ENCODE measurements at places on chromosomes 3 and 15. TPM values are rescaled to one million over a fixed set of nuclear protein-coding genes. Genes with fewer than 3 reads are reported as not detected.

DNA sequence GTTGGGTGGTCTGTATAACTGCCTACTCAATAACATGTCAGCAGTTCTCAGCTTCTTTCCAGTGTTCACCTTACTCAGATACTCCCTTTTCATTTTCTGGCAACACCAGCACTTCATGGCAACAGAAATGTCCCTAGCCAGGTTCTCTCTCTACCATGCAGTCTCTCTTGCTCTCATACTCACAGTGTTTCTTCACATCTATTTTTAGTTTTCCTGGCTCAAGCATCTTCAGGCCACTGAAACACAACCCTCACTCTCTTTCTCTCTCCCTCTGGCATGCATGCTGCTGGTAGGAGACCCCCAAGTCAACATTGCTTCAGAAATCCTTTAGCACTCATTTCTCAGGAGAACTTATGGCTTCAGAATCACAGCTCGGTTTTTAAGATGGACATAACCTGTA is at the start of gene CAPN3:
CAPN3 (plus strand) TSS at position 253 of the 400 bp plus-strand sequence. CDS start 305 bp downstream, outside the sequence.
- DNase-seq: no peak

DNA sequence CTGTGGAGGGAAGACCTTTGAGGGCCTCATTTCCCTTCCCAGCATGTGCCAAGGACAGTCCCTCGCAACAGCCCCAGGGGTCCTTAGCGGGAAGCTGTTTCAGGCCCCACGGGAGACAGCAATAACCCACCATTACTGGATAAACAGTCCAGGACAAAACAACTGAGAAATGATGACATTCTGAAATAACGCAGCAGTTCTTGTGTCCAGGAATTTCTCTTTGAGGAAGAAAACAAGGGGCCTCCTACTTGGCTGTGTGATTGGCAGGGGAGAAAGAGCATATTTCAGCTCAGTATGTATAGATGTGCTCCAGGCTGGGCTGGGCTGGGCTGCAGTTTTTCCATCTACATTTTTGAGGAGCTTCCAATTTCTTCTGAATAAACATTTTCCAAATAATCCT is 82.2 kb upstream of the THBS1 start:
- no peak for DNase-seq

GRCh38 chr3:55370272-55370671 is 116.8 kb downstream of the WNT5A start:
- DNase-seq: no peak

- no peak for DNase-seq
Observed at GRCh38 chr15:58306591-58307312, 125.0 kb upstream of the LIPC start.

DNA sequence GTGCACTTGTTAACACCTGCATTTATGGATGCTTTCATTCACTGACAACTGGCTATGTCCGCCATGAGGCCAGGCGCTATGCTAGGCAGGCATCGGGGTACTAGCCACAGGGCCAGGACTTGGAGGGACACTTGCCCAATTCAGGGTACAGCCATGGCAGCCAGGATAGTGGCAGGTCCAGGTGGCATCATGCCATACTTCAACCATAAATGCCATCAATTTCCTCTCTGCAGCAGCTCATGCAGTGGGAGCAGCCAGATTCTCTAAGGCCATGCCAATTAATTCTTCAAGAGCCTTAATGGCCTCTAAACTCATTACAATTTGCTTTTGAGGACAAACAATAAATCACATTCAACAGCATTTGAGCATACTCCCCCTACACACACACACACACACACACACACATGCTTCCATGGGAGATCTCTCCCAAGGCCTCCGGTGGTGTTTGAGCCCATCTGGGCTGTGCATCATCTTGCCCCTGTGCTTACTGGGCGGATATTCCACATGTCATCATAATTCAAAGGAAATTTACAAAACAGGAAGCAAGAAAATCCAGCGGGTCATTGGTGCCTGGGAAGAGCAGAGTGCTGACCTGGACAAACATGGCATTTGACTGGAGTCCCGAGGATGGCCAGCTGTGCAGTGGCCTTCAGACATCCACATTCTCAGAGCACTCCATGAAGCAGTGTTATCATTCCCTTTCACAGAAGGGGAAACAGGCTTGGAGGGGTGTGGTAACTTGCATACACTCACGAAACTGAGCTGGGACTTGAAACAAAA is 109.1 kb downstream of the IQSEC1 start:
- DNase-seq: no peak

- no peak for DNase-seq
Observed at GRCh38 chr3:36178018-36178417, 202.3 kb upstream of the STAC start.

- DNase-seq: no peak
Observed at GRCh38 chr3:55074796-55075195, 146.9 kb upstream of the LRTM1 start.

GRCh38 chr3:53155760-53156159 is 5.2 kb upstream of the PRKCD start:
- DNase-seq: no peak

DNA sequence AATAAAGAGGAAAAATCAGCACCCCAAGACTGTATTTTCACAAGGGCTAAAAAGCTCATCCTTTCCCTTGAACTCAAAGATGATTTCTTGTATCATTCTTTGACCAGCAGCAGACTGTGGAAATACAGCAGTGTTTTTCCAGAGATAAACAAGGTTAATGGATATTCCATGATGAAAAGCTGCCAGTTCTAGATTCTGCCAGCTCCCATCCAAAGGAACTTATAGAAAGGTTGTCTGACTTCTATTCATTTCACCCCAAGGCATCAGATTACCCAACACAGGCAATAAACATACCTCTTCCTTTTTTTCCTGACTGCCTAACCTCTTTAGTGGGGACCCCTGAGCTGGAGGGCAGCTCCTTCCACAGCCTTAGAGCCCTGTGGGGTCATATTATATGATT is 375.8 kb upstream of the THBS1 start:
- DNase-seq: no peak

DNA sequence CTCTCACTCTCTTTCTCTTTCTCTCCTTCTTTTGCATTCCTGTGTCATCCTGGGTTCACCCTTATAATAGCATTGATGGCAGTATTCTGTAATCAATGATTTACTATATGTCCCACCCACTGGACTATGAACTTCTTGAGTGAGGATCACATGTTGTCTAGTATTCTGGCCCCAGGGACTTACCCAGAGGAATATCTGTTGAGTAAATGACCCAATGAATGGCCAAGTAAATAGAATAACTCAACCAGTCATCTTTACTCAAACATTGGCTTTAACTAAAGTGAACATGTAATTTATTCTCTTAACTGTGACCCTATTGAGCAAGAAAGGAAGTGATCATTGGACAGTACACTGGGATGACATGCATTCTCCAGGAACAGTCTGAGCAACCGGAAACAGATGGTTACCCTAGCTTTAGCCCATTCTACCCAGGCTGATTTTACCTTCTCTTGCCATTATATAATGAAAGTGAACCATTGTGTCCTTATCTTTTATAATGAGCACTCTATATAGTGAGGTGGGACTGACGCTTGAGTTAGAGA is 94.5 kb upstream of the SOX14 start:
- DNase-seq: no peak

GRCh38 chr3:45317710-45318109 is 70.7 kb upstream of the LARS2 start:
- DNase-seq: no peak

DNA sequence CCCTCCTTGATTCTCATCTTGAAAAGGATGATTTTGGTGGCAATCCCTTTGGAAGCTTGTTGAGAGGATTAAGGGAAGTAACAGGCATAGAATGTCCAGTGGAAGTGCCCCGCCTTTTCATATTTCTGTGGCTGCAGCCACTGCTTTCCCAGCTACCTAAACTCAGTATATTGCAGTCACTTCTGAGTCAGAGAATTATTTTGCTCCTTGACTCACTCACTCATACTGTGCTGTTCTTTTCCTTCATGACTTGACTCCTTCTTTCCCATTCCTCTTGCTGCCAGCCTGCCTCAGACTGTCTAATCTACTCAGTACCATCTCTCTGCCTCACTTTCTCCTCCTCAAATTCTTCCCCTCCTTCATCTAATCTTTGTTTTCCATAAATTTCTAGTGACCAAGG is 26.5 kb upstream of the POLR2M start:
- no peak for DNase-seq

DNA sequence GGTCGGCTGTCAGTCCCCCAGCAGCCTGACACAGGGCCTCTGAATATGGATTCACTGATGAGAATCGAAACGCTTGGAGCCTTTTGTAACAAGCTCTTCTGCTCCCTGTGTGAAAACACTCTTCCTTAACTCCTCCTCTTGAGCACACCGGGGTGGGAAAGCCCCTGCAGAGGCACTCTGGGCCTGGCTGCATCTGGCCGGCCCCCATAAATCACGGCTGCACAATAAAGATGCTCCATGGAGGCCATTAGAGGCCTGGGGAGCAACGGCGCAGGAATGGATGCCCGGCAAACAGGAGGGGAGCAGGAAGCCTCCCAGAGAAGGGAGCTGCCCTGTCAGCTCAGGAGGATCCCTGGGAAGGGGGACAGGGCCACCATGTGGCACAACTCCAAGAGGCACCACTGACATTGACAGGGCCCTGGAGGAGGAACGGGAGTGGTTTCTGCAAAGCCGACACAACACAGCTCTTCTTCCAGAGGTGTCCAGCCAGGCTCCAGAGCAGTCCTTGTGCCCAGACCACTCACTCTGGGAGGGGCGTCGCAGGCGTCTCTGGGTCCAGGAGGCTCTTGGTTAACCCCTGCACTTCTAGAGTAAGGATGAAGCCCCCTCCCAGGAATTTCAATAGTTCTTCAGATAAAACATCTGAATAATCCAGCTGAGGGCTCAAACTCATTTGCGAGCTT is 509.3 kb upstream of the PPP2R3A start:
- DNase-seq: no peak

- DNase-seq: no peak
Observed at GRCh38 chr3:42581400-42581708, 413 bp downstream of the SEC22C start.

- no peak for DNase-seq
Observed at GRCh38 chr3:82342521-82342920, 581.1 kb upstream of the GBE1 start.

GRCh38 chr3:45596290-45596791 is 1.8 kb downstream of the LIMD1 start:
- no peak for DNase-seq

GRCh38 chr3:5145120-5145519 is 23.0 kb downstream of the ARL8B start:
- no peak for DNase-seq

DNA sequence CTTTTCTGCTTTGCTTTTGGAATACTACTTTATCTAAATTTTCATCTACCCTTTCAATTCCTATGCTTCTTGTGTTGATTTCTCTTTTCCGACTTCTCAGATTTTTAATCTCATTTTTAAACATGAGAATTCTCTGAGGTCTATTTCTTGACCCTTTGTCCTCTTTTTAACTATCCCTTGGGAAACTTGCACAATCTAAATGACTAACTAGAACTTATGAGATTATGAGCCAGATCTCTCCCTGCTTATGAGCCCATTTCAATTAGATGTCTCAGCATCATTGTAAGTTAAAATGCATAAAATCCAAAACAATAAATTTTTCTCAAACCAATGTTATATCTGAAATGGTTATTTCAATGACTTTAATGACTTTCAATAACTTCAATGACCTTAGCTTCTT is 296.9 kb upstream of the AGTR1 start:
- no peak for DNase-seq

GRCh38 chr3:56977561-56977889 is 82.9 kb upstream of the SPATA12 start:
- DNase-seq: no peak

DNA sequence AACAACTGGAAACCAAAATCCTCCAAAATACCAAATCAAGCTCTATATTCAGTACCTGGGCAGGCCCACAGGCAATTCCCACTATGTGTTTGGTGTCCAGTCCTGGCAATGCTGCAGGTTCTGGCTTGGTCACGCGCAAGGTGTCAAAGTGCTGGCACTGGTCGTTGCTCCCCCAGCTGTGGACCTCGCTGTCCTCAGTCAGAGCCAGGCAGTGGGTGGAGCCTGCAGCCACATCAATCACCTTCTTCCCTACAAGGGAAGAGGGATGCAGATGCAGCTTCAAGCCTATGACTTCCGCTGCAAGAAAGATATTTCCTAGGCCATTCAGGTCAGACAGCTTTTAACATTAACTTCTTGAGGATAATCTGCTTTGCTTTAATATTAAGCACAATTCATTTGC is 61.3 kb downstream of the HERC2 start:
- no peak for DNase-seq

- DNase-seq: no peak
Observed at GRCh38 chr3:35404571-35404970, 234.8 kb upstream of the ARPP21 start.

DNA sequence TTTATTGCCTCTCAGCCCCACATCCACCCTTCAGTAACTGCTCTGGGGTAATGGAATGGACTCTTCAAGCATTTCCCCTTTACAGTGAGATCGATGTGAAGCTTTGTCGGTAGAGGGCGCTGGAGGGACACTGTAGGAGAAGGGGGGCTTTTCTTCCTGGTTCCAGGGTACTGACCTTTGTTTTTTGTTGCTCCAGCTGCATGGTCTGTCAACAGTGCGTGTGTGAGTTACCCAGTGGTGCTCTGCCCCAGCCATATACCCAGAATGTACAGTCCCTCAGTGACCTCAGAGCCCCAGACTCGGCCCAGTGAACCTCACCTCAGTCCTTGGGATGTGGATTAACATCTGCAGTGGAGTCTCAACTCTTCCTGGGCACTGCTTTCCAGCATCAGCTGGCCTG is 180.3 kb upstream of the TSC22D2 start:
- no peak for DNase-seq

GRCh38 chr15:69863446-69863845 is 234.3 kb downstream of the TLE3 start:
- no peak for DNase-seq

- DNase-seq: no peak
Observed at GRCh38 chr15:74519311-74519710, 21.7 kb upstream of the ARID3B start.

- no peak for DNase-seq
Observed at GRCh38 chr3:79598594-79598993, 169.2 kb downstream of the ROBO1 start.

DNA sequence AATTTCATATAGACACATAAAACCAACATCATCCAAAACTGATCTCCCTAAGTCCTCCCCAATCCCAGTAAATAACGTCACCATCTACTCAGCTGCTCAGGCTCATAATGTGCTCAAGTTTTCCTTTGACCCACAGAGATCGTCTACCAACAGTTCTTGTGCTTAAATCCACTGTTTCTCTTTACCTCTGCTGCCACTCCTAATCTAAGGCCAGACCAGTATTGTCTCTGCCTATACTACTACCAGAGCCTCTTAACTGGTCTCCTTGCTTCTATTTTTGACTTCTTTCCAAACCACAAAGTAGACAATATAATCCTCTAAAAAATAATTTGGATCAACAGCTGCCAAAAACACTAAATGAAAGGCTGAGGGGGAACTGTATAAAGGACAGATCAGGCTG is 65.3 kb downstream of the CLASP2 start:
- no peak for DNase-seq

GNAT1 gene
- total RNA-seq: not detected

HRG gene
- not detected for total RNA-seq

EIF3J gene
- 51.2 TPM for total RNA-seq

RLBP1 gene
- not detected for total RNA-seq

STAB1 gene
- 283 TPM for total RNA-seq

PCLAF gene
- 1.0 TPM for total RNA-seq

LINGO1 gene
- 1.0 TPM for total RNA-seq

INKA1 gene
- 3.9 TPM for total RNA-seq
